ENCODE measurements at places on chromosomes 2 and 18.

GRCh38 chr2:190526105-190526750, 8.3 kb downstream of the NEMP2 start:
- DNase-seq, result no peak

- DNase-seq, result no peak
These were observed 137.4 kb upstream of the CTDP1 start for GRCh38 chr18:79542213-79542612.

DNA sequence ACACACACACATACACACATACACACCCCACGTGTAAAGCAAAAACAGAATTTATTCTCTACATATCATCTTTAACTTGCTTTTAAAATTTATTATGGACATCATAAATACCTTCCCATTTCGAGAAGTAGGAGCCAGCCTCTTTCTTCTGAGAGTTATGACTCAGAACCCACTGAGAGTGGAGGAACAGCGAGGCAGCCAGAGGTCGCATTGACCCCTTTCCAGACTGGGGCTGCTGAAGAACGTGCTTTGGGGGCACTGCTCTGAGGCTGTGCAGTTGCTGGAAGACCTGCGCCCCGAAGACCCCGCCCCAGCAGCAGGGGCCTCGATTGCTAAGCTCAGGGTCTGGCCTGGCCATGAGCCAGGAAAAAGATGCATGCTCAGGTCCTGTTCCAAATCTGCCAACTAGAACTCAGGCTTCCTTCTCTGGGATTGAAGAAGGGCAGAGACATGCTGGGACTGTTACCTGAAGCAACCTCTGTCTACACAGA, 133.8 kb upstream of the TWIST2 start:
- no peak for DNase-seq

DNA sequence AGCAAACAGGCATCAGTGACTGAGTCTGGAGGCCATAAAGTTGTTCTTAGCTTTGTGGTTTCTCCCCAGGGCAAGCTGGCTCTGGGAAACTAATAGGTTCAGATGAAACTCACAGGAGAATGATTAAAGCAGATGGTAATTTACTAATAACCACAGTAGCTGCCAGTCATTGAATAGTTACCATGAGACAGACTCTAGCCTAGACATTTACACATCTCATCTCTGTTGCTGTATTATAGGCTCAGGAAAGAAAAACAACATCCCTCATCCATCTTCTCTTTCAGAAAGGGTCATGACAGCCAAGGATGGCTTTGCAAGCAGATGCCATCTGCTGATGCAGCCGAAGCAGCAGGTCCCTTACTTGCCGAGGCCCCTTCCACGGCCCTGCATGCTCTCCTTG, 314.0 kb upstream of the ID2 start:
- DNase-seq, result no peak

DNA sequence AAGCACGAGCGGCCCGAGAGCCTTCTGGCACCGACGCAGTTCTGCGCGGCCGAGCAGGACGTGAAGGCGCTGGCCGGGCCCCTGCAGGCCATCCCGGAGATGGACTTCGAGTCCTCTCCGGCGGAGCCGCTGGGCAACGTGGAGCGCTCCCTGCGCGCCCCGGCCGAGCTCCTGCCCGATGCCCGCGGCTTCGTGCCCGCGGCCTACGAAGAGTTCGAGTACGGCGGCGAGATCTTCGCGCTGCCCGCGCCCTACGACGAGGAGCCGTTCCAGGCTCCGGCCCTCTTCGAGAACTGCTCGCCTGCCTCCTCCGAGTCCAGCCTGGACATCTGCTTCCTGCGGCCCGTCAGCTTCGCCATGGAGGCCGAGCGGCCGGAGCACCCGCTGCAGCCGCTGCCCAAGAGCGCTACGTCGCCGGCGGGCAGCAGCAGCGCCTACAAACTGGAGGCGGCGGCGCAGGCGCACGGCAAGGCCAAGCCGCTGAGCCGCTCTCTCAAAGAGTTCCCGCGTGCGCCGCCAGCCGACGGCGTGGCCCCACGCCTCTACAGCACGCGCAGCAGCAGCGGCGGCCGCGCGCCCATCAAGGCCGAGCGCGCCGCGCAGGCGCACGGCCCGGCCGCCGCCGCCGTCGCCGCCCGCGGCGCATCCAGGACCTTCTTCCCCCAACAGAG, 70.4 kb downstream of the ARHGEF33 start:
- DNase-seq, result peak; percentile 5

- DNase-seq, result no peak
These were observed 283.7 kb upstream of the PXDN start for GRCh38 chr2:2028041-2028440.

DNA sequence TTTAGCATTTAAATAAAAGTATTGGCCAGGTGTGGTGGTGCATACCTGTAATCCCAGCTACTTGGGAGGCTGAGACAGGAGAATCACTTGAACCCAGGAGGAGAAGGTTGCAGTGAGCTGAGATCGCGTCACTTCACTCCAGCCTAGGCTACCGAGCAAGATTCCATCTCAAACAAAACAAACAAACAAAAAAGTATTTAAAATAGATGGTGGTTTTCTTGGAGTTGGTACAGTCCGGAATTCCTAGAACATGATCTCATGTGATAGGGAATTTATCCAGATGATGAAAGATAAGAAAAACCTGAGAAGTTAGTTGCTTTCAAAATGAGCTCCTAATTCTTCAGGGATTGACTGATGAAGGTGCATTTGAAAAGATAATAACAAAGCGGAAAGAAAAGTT, 62.0 kb downstream of the BIRC6 start:
- no peak for DNase-seq

DNA sequence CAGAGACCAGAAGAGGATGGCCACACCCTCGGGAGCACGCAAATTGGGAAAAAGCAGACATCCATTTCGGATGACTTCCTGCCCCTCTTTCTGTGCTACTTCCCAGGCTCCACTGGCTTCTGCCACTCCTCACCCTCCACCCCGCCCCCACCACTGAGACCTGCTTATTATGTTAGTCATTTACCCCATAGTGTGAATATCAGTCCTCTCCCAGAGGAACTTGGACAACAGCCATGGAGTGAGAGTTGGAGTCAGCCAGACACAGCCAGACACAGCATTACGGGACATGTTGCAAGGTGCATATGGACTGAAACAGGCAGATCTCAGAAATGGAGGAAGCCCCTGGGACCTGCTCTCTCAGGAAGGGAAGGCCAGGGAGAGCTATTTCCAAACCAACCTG, 51.8 kb downstream of the CTIF start:
- DNase-seq, result peak; percentile 69

DNA sequence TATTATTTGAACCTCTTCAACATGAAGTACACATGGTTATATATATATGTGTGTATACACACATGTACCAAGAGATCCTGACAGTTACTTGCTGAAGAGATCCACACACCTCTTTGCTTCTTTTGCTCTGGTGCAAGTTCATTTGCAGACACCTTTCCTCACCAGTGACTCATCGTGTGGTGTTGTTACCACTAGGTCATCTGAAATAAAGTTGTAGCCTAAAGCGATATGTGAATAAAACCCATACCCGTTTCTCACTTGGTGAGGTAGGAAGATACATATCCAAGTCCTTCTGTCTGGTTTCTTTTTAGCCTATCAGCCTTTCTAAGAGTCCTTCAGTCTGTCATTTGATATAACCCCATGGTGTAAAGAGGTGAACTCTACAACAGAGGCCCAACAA, 379.4 kb upstream of the RAB12 start:
- no peak for DNase-seq

DNA sequence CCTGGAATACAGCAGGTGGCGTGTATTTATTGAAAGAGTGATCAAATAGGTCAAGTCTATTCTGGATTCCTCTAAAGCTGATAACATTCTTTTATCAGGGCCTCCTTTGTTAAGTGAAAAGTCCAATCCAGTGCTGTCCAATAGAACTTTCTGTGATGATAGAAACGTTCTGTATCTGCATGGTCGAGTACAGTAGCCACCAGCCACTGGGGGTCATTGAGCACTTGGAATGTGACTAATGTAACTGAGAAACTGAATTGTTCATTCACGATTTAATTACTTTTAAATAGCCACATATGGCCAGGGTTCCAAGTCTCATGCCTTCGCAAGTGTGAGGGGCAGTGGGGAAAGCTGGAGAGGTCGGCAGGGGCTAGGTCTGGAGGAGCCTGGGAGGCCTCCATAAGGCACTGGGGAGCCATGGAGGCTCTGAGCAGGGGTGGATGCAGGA, 20.5 kb downstream of the SH2D6 start:
- DNase-seq, result no peak

- no peak for DNase-seq
These were observed 38.0 kb downstream of the STEAP3 start for GRCh38 chr2:119261493-119262225.

- DNase-seq, result no peak
These were observed 387.3 kb downstream of the SATB2 start for GRCh38 chr2:199070322-199070949.

DNA sequence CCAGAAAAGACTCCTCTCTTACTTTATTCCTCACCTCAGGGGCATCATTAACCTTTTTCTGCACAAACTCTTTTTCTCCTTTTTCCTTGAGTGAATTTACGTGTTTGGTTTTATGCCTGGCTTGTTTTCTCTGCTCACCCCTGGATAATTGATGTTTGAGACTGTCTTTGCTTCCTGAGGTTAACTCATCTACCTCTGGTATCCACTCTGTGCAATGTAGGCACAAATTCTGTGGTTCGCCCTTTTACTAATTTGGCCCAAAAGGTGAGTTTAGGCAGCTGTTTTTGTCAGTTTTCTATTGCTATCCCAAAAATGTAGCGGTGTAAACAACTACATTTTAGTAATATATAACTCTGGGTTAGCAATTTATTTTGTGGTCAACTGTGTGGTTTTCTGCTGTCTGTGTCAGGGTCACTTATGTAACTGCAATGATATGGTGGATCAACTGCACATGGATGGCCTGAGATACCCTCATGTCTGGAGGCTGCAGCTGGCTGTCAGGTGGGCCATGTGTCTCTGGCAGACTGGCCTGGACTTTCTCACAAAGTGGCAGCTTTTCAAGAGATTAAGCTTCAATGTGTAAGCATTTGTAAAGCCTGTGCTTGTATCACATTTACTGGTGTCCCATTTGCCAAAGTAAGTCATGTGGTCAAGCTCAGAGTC, 329.7 kb downstream of the FSIP2 start:
- no peak for DNase-seq

DNA sequence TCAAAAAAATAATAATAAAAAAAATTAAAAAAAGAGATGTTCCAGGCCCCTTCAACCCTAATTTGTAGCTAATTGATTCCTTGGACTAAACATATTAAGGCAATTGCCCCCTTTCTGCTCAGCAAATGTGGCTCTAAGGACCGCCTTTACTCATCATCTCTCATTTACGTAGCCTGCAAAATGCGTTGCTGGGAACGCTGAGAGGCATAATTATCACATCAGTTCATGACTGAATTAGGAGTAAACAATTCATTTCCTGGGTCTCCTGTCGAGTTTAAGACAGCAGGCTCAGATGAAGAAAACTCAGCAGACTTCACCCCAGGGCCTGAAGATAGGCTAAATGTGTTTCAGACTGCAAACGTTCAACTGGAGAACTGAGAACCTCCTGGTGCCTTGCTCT, 413.5 kb downstream of the NBAS start:
- DNase-seq, result no peak

DNA sequence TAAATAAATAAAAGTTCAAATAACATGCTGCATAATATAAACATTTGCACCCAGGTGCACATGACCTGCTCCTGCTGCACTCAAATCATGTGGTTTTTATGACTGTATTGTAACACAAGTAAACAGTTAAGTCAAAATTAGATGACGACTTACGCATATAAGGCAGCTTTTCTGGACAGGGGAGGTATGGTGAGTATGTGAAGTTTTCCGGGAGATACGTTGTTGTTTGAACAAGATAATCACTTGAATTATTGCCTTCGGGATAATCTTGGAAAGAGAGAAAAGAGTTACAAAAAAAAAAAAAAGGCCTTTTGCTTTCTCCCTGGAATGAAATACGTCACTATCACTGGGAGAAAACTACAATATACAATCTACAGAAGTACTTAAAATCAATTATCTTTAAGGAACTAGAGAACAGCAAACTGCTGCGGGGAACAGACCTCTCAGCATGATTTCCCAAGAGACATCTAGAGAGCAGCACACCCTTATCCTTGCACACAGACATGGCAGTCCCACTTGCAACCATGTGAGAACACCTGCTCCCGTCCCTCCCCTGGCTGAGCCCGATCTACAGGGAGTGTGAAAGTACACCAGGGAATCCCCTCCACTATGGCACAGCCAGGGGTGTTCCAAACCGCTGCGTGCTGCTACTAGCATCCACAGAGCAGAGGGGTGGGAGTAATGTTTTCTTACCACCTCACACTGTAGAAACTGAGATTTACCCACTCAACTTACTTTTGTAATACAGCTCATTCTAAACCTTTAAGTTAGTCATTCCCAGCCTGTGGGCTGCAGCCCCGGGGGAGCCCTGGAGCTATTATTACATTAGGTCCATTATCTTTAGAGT, 26.3 kb downstream of the B4GALT6 start:
- DNase-seq, result no peak

GRCh38 chr18:57084331-57085271, 62.3 kb upstream of the BOD1L2 start:
- no peak for DNase-seq

DNA sequence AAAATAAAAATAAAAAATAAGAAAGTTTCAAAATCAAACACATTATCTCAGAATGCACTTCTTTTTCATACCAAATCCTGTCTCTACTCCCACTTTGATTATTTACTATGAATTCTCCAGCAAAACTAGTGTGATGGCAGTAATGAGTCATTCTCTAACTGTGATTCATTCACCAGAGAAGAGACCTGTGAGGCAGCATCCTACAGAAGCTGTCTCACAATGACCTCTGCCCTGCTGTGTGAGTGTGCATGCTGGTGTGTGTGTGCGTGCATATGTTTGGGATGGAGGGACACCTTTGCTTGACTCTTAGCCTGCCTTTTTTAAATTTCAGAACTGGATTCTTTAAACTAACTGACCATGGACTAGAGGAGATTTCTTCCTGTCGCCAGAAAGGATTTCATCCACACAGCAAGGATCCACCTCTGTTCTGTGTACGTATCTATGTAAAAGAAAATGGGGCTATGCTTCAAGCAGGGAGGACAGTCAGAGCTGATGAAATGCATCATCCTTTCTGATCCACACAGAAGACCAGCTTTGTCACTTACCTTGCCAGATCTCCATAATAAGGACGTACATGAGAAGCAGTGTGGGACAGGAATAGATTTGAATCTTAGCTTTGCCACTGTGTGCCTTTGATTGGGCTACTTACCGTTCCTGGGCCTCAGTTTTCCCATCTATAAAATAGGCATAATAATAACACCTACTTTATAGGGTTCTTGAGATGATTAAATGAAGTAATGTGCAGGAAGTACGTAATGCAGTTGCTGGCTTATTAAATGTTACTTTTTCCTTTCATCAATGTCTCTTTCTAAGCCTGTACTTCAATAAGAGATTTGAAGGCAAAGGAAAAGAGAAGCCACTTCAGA, 31.2 kb downstream of the STAMBP start:
- DNase-seq, result peak; percentile 41

- no peak for DNase-seq
These were observed 5.2 kb downstream of the IL37 start for GRCh38 chr2:112916145-112916571.

Data from AG09309 (cell line).